ENCODE measurements at places on chromosomes 4 and X. TPM values are rescaled to one million over a fixed set of nuclear protein-coding genes. Genes with fewer than 3 reads are reported as not detected.

The CCNA2 gene
- 16.9 TPM for total RNA-seq

The ELF2 gene
- 21.7 TPM for total RNA-seq

The GSX2 gene
- not detected for total RNA-seq

The VCX2 gene
- not detected for total RNA-seq

The GRIA3 gene
- 1.1 TPM for total RNA-seq

The IL2 gene
- total RNA-seq: not detected

The SPANXB1 gene
- total RNA-seq: not detected

- no peak for DNase-seq
Observed at GRCh38 chr4:744212-744841, 38.7 kb downstream of the PCGF3 start.

DNA sequence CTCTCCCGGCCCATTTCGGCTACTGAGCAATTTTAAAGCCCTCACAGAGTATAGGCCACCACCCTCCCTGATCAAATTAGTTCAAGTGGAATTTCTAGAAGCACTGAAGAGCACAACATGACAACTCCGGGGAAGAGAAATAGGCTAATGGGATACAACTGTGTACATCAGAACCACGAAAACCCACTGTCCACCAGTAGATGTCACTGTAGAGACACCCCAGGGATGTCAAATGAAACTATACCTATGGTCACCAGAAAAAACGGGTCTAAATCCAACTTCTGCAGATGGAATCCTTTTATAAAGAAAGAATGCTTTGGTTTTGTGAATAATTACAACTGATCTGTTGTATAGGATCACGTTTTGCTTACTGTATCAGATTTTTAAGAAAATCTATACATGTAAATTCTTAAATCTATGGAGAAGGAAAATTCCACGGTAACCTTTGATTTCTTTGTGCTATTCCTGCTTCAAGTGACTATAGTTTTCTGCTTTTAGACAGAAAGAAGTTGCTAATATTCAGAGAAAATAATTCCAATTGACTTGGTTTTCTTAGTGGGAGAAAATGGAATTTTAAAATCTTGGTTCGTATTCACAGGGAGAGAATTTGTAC is 29.5 kb upstream of the MAP3K15 start:
- DNase-seq: peak; percentile 43

DNA sequence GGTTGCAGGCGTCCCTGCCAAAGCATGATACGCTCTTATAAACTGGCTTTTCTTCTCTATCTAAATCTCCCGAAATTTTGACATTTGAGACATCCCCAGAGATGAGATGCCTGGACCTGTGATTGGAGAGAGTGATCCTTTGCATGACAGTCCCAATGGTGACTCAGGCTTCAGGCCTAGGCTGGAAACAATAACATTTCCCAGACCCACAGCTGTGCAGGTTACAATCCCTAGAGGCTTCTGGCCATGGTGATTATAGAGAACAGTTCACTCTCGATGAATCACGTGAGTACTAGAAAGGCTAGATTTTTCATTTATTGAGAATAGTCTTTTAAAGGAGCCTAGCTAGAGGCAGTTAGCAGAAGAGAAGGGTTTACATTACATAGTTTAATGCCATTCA is 75.9 kb downstream of the SPATA18 start:
- DNase-seq: no peak

DNA sequence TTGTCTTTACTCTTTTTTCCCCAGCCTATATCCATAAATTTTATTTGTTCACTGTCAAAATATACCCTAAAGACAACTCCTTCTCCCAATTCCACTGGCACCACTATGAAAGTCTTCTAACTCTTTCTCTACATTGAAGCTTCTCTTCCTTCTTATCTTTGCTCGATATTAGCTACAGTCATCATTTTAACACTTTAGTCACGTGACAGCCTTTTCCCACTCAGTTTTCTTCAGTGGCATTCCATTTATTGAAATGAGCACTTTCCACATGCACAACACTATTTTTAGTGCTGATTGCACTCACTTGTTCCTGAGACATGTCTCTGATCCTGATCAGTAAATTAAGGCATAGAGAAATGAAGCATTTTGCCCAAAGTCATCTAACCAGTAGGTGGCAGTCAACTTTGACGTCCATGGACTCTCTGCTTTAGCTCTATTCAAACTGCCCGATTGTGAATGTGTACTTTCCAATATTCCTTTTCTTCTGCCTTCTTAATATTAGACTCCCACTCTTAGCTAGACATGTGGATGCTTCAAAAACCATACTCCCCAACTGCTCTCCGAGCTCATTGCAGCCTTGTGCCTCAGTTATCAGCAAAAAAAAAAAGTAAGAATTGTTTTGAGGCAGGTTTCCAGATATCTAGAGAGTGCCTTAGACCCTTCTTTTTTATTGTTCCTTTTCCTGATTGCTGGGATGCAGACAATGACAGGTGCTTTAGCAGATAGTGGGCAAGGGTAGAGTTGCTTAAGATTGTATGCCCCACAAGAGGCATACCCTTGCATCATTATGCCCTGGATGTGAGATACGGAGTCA is 394.4 kb upstream of the ADGRL3 start:
- no peak for DNase-seq

DNA sequence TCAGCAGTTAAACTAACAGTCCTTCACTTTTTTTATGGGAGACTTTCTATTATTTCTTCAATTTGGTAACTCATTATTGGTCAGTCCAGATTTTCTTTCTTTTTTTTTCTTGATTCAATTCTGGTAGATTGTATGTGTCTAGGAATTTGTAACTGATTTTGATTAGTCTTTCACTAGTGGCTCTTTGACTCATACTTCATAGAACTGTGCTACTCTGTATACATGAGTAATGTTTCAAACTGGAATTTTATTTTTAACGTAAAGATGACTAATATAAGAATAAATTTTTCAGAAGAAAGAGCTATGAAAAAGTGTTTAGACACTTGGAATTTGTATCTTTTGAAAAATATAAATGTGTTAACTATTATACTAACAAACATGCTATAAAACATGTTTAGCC is 813.0 kb downstream of the TRAM1L1 start:
- DNase-seq: no peak

DNA sequence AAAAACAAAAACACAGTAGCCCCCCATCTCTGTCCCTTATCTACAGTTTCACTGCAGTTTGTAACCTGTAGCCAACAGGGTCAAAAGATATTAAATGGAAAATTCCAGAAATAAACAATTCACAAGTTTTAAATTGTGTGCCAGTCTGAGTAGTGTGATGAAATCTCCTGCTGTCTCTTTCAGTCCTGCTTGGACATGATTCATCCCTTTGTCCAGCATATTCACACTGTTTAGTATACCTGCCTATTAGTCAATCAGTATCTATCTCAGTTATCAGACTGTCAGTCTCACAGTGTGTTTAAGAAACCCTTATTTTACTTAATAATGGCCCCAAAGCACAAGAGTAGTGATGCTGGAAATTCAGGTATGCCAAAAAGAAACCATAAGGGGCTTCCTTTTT is 21.9 kb downstream of the CNOT6L start:
- no peak for DNase-seq

DNA sequence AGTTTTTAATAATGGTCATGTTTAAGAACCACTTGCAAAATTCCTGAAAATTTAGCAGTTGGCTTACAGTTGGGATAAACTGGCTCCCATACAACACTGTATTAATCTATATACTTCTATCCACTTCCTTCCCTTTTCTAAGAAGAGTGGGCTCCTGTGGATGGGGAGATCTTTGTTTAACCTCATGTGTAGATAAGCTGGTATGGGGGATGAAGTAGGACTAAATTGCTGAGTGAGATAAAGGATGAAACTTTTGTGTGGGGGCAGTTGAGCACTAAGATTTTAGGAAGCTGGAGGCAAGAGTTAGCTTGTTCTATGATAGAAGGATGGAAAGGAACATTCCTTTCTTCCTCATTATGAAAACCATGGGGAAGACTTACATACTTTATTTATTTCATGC is 54.6 kb upstream of the ATP8A1 start:
- no peak for DNase-seq

DNA sequence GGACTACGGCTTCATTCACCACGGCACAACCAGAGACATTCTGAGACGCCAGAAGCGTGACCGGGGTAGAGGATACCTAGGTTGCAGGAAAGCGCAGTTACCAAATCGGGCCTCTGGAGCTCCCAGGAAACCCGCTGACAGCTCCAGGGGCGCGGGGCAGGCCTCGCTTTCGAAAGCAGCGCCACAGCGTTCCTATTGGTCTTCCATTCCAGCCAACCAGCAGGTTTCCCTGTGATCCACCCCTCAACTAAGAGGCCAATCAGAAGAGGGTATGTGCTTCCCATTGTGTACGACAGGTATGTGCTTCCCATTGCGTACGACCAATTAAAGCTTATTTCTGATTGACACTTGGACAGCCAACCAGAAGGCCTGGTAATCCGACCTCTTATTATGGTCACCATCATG is 14.9 kb downstream of the SNX12 start:
- DNase-seq: no peak

DNA sequence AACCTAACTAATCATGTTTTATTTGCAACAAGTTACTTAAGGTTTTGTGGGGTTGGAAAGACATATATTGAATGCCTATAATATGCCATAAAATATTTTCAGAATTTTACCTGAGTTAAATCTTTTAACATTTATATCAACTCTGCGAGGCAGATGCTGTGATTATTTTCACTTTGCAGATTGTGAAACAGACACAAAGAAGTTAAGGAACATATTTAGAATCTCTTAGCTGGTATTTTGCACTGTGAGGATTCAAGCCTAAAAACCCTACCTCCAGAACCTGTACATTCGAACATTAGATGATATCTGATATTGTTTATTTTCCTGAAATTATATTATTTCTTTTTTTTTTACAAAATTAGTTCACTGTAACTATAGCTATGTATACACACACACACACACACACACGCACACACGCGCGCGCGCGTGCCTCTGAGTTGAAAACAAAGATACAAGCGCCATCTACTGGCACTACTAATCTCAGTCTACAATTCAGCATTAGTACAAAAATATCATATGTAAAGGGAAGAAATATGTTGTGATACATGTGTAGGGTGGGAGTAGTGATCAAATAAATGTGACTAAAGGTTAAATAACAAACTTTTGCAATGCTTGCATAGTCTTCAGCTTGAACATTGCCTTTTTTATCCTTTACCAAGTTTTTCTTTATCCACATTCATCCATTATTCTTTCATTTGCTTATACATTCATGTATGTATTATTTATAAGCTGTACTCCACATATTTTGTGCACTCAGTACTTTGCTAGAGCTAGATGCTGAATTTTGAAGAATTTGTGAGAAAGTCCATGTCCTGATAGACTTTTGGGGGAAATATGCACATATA is 61.5 kb downstream of the ANXA10 start:
- DNase-seq: peak; percentile 77

- no peak for DNase-seq
Observed at GRCh38 chr4:81628489-81628888, 156.8 kb upstream of the RASGEF1B start.

GRCh38 chr4:79993476-79993875 is 79.6 kb downstream of the ANTXR2 start:
- no peak for DNase-seq

DNA sequence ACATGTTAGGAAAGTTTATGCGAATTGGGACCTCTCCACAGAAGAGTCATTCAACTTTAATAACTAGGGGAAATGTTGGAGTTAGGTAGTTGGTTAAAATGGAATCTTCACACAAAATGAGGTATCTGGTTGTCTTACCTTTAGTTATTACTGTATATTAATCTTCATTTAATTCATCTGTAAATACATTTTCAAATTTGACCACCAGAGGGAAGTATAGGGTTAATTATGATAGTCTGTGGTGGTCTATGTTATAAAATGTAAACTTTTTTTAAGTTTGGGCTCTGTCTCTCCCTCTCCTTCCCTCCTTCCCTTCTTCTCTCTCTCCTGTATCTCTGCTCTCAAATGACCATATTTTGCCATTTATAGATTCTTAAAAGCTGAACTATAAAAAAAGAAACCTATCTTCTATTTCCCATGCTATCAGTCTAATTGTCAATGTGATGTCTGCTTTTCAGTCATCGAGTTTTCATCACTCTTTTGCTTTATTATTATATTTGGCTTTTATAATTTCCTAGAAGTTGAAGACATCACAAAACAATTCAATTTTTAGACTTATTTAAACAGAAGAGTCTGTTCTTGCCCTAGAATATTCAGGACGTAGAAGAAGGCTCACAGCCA is 49.8 kb downstream of the TMEM144 start:
- DNase-seq: no peak

DNA sequence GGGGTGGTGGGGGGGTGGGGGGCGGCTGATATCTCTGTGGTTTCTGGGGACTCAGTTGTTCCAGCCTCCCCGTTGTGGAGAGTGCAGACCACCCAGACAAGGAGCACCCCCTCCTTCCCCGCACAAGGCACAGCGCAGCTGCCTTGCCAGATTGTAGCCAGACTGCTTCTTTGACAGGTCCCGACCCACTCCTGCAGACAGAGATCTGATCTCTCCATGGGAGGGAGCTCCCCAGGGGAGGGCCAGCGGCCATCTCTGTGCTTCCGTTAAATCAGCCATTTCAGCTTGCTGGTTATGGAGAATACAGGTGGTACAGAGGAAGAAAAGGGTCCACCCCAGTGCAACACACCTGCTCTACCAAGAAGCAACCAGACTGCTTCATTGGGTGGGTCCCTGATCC is 80.8 kb downstream of the FGF16 start:
- no peak for DNase-seq

DNA sequence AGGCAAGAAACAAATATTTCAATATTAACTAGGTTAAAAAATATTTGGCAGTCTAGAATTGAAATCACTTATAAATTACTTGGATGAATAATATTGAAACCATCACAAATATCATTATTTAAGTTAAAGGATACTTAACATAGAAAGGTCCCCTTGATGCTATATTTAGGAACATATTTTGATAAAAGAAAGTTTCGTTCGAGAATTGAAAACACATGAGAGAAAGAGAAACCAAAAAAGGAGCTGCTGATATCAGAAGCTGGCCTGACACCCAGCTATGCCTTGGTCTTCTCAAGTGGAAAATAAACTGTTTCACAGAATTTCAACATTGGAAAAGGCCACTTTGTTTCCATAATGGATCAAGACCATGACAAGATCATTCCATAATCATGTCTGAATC is 762.4 kb downstream of the DMD start:
- DNase-seq: no peak
